ENCODE measurements at places on chromosomes 16 and 17.

DNA sequence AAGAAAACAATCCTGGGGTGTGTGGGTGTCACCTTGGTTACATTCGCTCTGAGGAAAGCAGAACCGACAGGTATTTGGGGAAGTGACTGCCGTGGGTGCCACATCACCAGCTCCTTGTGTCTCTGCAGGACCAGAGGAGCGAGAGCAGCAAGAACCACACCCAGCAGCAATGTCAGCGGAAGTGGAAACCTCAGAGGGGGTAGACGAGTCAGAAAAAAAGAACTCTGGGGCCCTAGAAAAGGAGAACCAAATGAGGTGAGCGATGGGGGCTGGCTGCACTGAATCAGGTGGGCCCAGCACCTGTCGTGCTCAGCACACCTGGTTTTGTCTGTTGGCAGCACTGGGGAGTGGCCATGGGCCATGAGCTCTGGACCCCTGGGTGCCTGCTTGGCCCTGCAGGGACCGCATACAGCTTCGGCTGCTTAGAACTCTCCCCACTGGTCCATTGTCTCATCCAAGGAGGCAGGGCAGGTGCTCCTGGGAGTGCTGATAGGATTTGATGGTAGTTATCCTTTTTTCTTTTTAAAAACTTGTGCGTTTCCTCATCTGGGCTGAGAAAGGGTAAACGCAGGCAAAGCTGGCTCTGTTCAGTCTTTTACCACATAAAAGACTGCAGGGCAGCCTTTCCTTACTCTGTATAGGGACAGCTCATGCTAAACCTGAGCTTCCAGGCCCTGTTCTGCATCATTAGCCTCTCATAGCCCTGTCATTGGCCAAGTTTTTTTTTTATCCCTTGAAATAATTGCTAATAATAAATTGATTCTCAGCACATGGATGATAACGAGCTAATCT, 29.4 kb downstream of the HMOX2 start:
- no peak for DNase-seq

DNA sequence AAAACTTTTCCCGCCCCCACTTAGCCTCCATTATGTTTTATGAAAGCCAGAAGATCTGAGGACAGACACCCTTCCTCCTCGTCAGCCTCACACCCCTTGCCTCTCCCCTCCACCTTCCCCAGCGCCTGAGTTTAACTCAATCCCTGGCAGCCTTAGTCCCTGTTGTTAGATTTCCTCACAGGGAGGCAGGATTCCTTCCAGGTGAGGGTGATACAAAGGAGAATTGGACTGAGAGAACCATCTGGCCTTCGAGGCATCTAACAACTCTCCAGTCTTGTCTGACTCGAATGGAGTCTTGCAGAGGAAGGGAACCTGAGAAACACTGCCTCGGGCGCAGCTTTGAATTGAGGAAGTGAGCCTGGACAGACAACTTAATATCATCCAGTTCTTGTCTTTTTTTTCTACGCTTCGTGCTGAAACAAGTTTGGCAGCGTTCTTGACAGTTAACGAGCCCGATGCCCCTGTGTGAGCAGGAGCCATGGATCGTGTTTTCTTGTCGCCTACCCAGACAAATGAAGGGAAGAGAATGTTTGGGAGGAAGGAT, 1.3 kb upstream of the ZNF768 start:
- no peak for DNase-seq

DNA sequence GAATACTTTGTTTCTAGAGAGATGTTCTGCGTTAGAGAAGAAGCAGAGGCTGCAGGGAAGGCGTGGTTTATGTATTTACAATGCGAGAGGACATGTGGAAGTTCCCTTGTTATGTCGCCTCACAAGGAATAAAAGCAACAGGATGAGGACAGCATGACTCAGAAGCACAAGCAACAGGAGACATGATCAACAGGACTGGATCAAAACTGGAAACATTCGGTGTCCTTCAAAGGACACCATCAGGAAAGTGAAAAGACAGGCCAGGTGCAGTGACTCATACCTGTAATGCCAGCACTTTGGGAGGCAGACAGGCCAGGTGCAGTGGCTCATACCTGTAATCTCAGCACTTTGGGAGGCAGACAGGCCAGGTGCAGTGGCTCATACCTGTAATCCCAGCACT, 52.6 kb downstream of the CCDC57 start:
- DNase-seq: no peak

DNA sequence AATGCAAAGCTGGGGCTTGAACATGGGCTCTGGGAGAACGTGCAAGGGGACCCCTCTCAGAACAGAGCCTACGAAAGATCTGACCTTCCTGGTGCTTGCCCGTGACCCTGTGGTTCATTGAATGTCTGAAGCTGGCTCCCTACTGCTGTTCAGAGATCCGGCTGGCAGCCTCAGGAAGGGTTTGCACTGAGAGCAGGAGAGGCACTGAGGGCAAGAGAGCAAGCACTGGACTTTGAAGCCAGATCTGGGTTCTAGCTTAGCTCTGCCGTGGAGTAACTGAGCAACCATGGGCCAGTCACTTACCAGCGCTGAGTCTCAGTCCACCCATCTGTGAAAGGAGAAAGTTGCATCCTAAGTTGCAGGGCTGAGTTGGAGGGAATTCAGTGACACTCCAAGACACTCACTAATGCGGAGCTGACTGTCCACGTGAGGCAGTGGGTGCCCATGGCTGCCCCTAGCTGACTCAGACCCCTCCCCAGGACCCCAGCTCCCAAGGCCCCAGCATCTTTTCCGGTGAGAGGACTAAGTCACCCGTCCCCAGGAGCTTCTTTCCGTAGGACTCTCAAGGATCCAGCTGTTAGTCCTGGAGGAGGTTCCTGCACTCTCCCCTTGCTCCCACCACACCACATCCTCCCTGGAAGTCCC, 41.3 kb downstream of the BEAN1 start:
- DNase-seq: no peak

DNA sequence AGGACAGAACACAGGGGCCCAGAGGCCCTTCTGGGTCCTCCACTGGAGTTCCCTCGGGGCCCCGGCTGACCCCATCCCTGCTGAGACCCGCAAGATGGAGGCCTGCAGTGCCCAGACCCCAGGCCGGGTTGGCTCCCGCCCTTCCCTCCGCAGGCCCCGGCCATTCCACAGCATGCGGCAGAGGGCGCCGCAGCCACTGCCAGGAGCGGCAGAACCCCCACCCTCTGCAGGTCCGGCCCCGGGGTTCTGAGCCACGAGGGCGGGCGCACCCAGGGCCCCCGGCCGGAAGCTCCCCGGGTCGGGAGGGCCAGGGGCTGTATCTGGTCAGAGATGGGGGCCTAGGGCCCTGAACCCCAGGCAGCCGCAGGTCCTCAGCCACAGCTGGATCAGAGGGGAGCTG, 2.4 kb upstream of the PERCC1 start:
- no peak for DNase-seq

DNA sequence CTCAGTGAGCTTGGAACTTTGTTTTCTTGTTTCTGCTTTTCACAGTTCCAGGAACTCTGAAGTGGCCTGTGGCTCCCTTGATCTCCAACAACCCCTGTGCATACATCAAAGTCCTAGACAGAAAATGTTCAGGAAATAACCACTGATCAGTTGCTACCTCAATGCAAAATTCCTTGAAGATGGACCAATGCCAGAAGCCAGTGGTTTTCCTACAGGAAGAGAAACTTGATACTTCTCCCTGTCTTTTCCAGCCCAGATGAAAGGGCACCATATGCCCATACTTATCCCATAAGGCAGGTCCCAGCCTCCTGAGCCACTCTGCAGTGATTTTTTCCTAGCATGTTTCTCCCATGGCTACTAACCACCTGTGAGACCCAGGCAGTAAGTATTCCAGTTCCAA, 12.3 kb upstream of the CDRT4 start:
- no peak for DNase-seq

GRCh38 chr16:64738321-64738960, 383.4 kb downstream of the CDH11 start:
- DNase-seq: no peak

- DNase-seq: no peak
These were observed 52.6 kb downstream of the PIGL start for GRCh38 chr17:16269658-16270057.

GRCh38 chr16:70304892-70305448, 6.0 kb downstream of the DDX19B start:
- no peak for DNase-seq

- DNase-seq: no peak
These were observed 3.6 kb downstream of the APOBR start for GRCh38 chr16:28497861-28498599.

- DNase-seq: no peak
These were observed 28.8 kb downstream of the RNF43 start for GRCh38 chr17:58388302-58389190.

GRCh38 chr17:1033503-1033902, 36.6 kb downstream of the TIMM22 start:
- DNase-seq: no peak

- no peak for DNase-seq
These were observed 3.9 kb downstream of the CCR7 start for GRCh38 chr17:40561294-40561870.

DNA sequence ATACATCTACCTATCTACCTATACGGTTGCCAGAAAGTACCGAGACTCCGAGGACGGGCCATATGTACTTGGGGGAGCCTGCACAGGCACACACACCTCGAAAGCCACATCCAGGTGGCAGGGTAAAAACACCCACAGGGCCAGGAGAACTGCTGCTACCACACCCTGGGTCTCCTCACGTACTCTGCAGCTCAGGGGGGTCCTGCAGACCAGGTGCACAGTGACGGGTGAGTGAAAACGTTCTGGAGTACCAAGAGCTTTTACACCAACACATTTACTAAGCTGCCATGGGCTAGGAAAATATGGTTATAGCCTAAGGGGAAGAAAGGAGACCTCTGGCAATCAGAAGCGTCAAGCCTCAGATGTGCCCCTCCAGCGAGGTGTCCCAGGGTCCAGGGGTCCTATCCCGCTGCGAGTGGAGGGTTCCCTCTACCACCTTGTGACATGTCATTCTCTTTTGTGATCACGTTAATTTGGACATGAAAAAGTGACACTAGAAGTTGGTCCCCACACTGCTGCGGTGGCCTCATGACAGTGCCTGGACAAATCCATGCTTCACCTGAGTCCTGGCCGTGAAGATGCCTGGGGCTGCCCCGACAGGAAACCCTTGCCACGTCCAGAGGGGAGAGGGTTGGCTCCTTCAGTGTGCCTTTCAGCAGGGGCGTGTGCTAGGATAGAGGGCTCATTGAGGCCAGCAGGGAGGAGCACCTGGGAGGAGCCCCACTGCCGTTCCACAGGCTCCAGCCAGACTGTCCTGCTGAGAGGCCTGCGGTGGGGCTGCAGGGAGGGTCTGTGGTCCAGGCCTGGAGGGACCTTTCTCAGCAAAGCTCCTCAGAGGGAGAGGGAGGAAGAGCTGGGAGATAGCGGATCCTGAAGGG, 1.8 kb downstream of the CANT1 start:
- no peak for DNase-seq

DNA sequence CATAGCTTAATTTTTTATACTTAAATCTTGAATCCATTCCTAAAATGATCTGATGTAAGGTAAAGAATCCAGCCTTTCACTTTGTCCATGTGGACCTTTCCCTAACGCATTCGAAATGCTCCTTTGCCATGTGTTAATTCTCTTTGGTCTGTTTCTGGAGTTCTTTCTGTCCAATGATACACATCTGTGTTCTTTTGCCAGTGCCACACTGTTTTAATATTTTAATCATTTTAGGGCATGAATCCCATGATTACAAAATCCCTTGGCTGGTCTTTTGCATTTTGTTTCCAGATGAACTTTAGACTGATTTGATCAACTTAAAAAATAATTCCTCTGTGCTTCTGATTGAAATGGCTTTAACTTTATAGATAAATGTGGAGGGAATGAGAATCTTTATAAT, 74.1 kb downstream of the NTN1 start:
- no peak for DNase-seq

GRCh38 chr16:86379505-86379846, 130.9 kb upstream of the FOXF1 start:
- DNase-seq: no peak

DNA sequence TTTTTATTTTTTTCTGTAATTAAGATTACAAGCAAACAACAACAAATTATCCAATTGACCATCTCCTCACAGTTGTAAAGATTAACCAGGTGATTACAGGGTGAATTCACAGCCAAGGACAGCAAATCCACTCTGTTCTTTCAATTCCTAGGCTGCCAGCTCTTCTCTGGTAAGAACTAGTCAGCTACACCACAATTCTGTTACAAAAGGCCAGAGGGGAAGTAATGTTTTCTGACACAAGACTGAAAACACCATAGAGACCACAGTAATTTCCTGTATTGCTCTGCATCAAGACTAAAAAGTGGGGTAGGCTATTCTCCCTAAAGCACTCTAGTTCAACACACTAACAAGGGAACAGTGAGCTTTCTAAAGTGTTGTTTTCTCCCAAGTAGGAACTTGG, 10.6 kb downstream of the CA10 start:
- no peak for DNase-seq

DNA sequence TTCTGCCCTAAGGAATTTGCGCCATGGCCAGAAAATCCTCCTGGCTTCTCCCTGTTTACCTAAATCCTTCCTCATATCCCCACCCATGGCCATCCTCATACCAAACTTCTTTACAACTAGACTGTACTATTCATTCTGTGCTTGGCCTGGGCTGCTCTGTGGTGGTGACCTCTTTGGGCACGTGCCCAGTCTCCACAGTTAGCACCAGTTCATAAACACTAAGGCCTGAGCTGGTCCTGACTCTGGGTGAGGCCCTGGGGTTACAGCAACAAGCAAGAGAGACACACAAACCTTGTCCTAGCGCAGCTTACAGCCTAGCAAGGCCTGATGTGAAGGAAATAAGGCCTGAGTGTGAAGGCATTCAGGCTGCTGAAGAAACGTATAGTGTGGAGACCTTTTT, 3.1 kb upstream of the ATXN7L3 start:
- no peak for DNase-seq

DNA sequence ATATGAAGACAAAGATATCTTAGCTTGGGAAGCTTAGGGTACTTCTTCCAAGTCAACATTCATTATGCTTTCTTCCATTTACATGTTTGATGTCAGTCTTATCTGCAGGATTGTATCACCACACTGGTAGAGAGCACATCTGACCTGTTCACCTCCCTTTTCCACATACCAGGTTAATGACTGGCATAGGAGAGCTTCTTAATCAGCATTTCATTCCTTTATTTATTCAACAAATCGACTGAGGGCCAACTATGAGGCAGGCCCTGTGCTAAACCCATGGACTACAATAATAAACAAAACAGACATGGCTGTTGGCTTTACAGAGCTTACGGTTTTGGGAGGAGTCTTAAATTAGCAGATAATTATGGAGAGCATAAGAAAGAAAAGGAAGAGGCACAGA, 378.1 kb upstream of the CDH11 start:
- DNase-seq: no peak

DNA sequence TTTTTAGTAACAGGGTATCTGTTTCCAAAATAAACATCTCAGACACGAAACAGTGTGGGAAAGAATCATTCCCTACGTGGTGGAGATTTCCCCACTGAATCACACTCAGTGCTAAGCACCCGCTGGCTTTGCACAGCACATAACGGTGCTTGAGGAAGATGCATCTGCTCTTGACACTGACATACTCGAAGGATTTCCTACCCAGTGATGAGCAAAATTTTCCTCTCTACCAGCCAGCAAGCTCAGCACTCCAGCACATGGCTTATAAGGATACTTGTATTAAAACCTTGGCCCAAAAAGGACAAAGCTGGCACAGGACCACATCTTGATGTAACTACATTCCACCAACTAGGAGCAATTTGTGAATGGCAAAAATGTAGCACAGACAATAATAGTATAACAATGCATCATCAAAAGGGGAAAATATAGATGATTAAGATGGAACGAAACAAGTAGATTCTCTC, 59.0 kb downstream of the ANKFY1 start:
- no peak for DNase-seq

- DNase-seq: no peak
These were observed 1.6 kb downstream of the PPL start for GRCh38 chr16:4935241-4935855.

GRCh38 chr16:56645311-56645710, 6.4 kb upstream of the MT1B start:
- no peak for DNase-seq

- DNase-seq: no peak
These were observed 4.0 kb downstream of the KSR1 start for GRCh38 chr17:27460196-27460725.

All from Panc1 (cell line).